Natural killer cell treated with Interleukin-12 subunit alpha and Interleukin-12 subunit beta and Interleukin-15 and Interleukin-18, amount 100 ng/mL, for 72 hours (primary cell): ENCODE measurements at places on chromosomes 11 and 22. TPM values are rescaled to one million over a fixed set of nuclear protein-coding genes. Genes with fewer than 3 reads are reported as not detected.

F2 gene
- not detected for total RNA-seq

- no peak overlapping the region for H3K4me3 ChIP-seq
- H3K27ac ChIP-seq = no peak overlapping the region
- no peaks in the 10 kb centered on the region for H3K4me1 ChIP-seq
- H3K27me3 ChIP-seq = no peaks in the 10 kb centered on the region
- DNase-seq = no peak
These were observed 16.9 kb downstream of the EIF3F start for GRCh38 chr11:8004008-8004407.

KCNK4 gene
- total RNA-seq = not detected

DNA sequence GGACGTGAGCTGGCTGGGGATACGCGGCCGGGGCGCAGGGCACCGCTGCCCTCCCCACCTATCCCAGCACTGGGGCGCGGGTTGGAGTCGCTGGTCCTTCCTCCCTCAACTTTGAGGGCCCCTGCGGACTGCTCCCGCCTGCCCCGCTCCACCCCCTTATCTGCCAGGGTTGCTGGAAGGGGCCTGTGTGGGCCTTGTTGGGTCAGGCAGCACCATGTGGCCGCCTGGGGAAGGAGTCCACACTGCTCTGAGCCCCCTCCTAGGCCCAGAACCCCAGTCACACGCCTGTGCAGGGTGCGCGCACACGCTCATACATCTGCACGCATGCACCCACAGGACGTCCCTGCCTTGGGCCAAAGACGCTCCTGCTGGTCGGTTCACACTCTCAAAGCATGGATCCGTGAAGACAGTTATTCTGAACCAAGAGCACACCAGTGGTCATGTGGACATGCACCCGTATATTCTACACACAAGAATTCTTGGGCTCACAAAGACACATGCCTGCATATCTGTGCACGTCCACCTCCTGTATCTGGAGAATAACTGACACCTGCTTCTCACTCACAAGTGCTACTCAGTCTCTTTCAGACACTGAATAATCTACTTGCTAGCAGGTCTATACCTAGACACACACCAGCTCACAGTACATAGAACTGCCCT is 710 bp downstream of the TUB start:
- no peaks in the 10 kb centered on the region for H3K4me1 ChIP-seq
- no peak overlapping the region for H3K27ac ChIP-seq
- H3K36me3 ChIP-seq = no peaks in the 10 kb centered on the region

DNA sequence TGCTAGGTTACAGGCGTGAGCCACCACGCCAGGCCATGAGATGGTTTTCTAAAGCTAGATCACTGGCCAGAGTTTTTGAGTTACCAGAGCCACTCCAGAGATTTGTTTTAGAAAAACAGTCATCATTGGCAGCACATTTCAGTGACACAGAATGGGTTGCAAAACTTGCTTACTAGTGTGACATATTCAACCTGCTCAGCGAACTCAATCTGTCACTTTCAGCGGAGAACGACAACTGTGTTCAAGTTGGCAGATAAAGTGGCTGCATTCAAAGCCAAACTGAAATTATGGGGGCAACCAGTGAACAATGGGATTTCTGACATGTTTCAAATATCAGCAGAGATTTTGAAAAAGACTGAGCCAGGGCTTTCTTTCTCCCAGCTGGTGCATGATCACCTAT is 456.3 kb upstream of the ISX start:
- no peak overlapping the region for H3K27ac ChIP-seq
- DNase-seq = no peak
- H3K4me3 ChIP-seq = no peak overlapping the region

GRCh38 chr11:28003615-28004014 is 104.3 kb downstream of the KIF18A start:
- H3K36me3 ChIP-seq = peaks cover 21% of the 10 kb centered on the region
- no peaks in the 10 kb centered on the region for H3K4me1 ChIP-seq
- no peaks in the 10 kb centered on the region for H3K27me3 ChIP-seq
- no peak overlapping the region for H3K4me3 ChIP-seq

DNA sequence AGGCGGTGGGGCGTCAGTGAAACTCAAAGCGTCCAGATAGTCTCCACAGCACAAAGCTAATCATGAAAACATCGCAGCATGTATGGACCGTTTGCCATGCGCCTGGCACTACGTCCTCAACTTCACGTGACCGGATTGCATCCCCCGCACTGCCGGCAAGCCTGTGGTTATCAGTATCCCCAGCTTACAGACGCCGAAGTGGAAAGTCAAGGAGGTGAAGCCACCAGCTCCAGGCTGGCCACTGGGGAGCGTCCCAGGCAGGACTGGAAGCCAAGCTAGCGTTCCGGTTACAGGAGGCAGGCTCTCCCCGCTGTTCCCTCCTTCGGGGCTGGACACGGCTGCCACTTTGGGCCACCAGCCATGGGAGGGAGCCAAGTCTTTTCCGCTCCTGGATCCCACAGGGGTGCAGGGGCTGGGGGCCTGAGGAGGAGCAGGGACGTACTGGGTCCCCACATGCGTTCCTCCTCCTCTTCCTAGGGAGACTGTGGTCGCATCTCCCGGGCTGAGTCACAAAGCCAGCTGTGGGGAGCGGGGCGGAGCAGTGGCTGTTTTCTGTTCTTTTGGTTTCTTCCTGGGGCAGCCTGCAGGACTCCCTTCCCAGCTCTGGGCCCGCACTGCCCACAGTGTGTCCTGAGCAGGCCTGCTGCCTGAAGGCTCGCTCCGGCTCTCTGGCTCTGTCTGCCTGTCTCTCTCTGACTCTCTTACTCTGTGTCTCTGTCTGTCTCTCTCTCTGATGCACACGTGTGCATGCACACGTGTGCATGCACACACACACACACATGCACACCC is 4.3 kb upstream of the OSBPL5 start:
- H3K36me3 ChIP-seq = no peaks in the 10 kb centered on the region
- peaks cover 3% of the 10 kb centered on the region for H3K27me3 ChIP-seq
- DNase-seq = peak; percentile 61
- peak overlapping the region; percentile 72 for H3K4me3 ChIP-seq
- peaks cover 12% of the 10 kb centered on the region for H3K4me1 ChIP-seq

GRCh38 chr22:32574958-32575910 is 100.6 kb downstream of the FBXO7 start:
- no peak overlapping the region for H3K27ac ChIP-seq
- no peaks in the 10 kb centered on the region for H3K36me3 ChIP-seq

IGLL5 gene
- not detected for total RNA-seq

ZFTA gene
- 7.6 TPM for total RNA-seq

GRCh38 chr22:49004484-49005399 is 822.9 kb downstream of the BRD1 start:
- H3K4me3 ChIP-seq = no peak overlapping the region
- H3K4me1 ChIP-seq = no peaks in the 10 kb centered on the region
- no peak overlapping the region for H3K27ac ChIP-seq
- peaks cover 15% of the 10 kb centered on the region for H3K27me3 ChIP-seq
- DNase-seq = no peak

DNA sequence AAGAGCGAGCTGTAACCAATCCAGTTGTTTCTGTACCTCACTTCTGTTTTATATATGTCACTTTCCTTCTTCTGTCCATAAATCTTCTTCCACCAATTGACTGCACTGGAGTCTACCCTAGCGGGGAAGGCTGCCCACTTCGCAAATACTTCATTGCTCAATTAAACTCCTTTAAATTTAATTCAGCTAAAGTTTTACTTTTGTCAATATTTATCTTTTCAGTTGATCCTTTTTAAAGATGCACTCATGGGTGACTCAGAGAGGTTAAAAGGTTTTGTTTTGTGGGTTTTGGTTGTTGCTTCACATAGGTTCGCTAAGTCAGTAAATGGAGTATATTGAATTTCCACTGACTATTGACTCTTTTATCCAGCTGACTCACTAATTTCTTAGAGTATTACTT is 597.2 kb downstream of the DLG2 start:
- H3K4me1 ChIP-seq = no peaks in the 10 kb centered on the region
- no peaks in the 10 kb centered on the region for H3K36me3 ChIP-seq
- no peak for DNase-seq
- no peak overlapping the region for H3K4me3 ChIP-seq
- no peak overlapping the region for H3K27ac ChIP-seq
- H3K27me3 ChIP-seq = no peaks in the 10 kb centered on the region

GRCh38 chr11:62025487-62026105 is 58.2 kb upstream of the FTH1 start:
- peaks cover 46% of the 10 kb centered on the region for H3K4me1 ChIP-seq
- peak overlapping the region; percentile 93 for H3K27ac ChIP-seq
- peaks cover 12% of the 10 kb centered on the region for H3K36me3 ChIP-seq

ANGPTL5 gene
- total RNA-seq = not detected

DNA sequence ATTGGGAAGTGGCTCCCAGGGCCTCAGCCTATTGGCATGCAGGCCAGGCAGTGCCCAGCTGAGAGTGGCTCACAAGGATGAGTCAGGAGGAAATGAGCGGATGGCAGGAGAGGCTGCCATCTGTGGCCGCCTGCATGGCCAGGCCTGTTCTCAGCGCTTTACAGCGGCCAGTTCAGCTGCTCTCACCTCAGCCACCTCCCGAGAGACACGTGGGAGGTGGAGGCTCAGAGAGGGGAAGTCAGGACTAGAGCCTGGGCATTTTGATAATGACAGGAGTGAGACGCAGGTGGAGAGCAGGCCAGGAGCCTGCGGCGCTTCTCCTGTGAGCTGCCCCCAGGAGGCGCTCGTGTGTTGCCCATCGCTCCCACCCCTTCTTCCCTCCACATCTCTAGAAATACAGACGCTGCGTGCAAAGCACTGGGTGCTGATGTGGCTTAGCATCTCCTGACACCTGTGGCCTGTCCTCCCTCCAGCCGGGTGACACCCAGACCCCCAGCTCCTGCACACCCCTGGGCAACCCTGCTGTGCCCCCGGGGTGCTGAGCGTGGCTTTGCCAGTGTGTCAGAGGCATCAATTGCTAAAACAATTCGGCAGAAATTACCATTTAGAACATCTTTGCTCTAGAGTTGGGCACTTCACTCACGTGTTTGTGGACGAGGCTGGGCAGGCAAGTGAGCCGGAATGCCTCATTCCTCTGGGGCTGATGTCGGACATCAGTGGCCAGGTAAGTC is 21.4 kb upstream of the PANX2 start:
- no peaks in the 10 kb centered on the region for H3K4me1 ChIP-seq
- H3K4me3 ChIP-seq = no peak overlapping the region
- no peaks in the 10 kb centered on the region for H3K27me3 ChIP-seq
- peak; percentile 73 for DNase-seq
- H3K36me3 ChIP-seq = no peaks in the 10 kb centered on the region

TRIM51 gene
- total RNA-seq = not detected
